ENCODE measurements at places on chromosomes 1 and 21.

- DNase-seq = no peak
These were observed 124.4 kb downstream of the BEND5 start for GRCh38 chr1:48652334-48652733.

GRCh38 chr1:219666242-219666641, 53.3 kb upstream of the ZC3H11B start:
- DNase-seq = no peak

GRCh38 chr1:116558140-116558549, 12.7 kb downstream of the CD58 start:
- no peak for DNase-seq

GRCh38 chr1:202146279-202146678, 1.7 kb upstream of the ARL8A start:
- DNase-seq = no peak

DNA sequence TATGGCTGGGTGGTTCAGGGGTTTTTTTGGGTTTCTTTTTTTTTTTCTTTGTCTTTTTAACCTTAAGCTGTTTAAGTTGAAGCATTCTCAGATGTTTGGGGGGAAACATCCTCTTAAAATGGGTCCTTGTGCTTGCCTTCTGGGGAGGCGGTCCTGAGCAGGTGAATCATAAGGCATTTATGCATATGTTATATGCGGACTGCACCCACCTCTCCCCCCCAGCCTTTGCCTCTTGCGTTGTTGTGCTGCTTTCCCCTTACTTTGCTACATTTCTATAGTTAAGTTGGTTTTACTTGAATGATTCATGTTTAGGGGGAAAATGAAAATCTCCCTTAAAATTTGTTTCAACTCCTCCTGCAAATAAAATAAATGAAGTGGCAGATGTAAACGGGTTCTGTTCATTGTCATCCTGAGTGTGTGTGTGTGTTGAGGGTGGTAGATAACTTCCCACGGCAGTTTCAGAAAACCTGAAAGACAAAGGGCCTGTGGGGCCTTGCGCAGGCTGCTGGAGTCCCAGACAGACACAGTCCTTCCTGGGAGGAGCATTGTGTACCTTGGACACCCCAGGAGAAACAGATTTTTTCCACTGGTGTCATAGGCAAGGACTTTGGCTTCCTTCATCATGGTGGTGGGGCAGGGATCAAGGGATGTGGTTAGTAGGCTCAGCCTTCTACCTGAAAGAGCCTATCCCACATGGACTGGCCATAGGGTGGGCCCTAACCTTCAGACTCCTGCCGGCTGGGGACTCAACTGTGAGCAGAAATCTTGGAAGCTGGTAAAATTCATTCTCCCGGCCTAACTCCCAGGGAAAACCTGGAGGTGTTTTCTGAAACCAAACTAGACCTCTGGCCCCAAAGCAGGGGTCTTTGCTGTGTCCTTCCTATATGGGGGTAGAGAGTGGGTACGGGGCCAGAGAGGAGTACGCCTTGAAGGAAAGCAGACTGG, 926 bp upstream of the SH3D21 start:
- no peak for DNase-seq

GRCh38 chr1:200082329-200082728, 54.8 kb downstream of the NR5A2 start:
- no peak for DNase-seq

DNA sequence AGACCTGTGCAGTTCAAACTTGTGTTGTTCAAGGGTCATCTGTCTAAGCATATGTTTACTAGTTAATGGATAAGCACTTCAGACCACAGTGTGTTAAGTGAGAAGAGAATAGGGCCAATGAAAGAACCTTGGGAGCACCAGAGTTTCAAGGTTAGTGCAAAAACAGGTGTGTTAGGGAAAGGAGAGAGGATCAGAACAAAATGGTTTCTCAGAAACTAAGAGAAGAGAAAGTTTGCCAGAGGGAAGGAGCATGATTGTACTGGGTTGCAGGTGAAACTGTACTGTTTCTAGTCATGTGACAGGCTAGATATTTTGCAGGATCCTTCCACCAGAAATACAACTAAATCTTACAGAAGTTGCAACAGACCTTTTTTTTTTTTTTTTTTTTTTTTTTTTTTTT, 23.3 kb downstream of the RPRD2 start:
- DNase-seq = no peak

- no peak for DNase-seq
These were observed 52.3 kb upstream of the TBX15 start for GRCh38 chr1:119040489-119040888.

DNA sequence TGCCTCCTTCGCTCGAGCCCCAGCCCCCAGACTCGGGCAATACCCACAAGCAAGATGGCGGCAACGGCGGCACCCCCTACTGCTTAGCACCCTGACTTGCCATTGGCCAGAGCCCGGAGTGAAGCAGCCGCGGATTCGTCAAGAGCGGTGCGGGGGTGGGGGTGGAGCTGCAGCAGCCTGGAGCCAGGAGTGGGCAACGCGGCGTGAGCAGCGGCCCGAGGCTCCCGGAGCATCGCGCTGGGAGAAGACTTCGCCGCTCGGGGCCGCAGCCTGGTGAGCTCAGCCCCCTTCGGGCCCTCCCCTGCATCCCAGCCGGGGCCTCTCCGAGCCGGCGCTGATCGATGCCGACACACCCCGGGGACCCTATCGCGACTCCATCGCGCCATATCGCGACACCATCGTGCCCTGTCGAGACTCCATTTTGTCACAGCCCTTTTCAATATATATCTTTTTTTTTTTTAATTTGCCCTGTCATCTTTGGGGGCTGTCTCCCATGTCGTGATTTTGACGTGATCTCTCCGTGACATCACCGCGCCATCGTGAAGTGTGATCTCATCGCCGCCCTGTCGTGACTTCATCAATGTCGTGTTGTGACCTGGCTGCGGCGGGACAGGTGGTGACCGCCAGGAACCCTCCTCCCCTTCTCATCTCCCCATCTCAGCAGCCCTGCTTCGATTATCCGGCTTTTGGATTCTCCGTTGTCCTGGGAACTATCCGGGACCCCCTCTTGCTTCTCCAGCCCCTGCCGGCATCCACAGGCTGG, at the start of gene NCDN:
TSS of gene NCDN (plus strand) at position 189 of the 763 bp plus-strand sequence. CDS start at position 581, 392 bp downstream.
- DNase-seq = peak; percentile 90

DNA sequence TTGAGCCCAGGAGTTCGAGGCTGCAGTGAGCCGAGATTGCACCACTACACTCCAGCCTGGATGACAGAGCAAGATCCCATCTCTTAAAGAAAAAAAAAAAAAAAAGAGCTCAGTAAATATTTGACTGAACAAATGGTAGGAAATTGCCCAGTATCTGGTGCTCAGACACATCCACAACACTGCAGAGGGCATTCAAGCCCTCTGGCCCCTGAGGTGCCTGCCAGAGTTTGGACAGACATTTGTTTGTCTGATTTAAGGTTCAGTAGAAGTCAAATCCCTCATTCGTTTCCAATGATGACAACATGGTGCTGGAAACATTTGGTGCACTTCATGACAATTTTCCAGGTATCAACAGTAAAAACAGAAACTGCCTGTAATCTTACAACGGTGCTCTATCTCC, 86.6 kb downstream of the HLCS start:
- DNase-seq = no peak

DNA sequence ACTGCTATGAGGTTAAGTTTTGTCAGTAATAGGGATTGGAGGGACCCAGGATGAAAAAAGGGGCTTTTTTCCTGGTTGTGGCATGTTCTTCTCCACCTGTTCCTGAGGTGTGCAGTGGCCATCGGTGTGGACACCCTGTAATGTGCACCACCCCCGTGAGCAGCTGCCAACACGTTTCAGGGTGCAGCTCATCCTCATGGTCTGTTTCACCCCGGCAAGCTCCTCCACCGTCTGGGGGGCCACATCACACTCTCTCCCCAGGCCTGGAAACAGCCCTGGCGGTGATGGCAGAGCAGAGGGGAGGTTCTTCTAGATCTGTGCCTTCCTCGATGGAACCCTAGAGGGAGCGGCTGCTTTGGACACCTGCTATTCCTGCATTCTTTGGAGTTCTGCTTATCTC, 435.4 kb downstream of the MATN1 start:
- DNase-seq = no peak

GRCh38 chr1:148379697-148380096, 103.4 kb downstream of the PPIAL4G start:
- no peak for DNase-seq

DNA sequence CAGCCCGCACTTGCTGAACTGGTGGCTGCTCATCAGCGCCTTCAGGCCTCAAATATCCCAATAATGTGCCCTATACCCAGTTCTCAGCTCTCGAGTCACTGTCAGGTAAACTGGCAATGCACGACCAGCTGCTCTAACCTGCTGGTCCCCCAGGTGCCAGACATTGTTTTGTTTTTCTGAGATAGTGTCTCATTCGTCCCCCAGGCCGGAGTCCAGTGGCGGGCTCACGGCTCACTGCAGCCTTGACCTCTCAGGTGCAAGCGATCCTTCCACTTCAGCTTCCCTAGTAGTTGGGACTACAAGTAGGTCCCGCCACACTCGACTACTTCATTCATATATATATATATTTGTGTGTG, 1.0 kb upstream of the NADK start:
- DNase-seq = no peak

DNA sequence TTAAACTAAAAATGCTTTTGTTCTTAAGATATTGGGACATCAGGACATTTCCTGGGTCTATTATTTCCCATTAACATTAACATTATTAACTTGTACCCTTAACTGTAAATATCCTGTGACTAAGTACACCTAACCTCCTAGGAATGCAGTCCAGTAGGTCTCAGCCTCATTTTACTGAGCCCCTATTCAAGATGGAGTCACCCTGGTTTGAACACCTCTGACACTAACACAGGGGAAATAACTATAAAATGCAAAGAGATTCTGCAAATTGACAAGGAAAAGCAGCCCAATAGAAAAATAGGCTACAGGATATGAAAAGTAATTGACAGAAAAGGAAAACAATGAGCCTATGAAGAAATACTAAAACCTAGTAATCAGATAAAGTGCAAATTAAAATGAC, 11.6 kb upstream of the NCMAP start:
- DNase-seq = no peak

DNA sequence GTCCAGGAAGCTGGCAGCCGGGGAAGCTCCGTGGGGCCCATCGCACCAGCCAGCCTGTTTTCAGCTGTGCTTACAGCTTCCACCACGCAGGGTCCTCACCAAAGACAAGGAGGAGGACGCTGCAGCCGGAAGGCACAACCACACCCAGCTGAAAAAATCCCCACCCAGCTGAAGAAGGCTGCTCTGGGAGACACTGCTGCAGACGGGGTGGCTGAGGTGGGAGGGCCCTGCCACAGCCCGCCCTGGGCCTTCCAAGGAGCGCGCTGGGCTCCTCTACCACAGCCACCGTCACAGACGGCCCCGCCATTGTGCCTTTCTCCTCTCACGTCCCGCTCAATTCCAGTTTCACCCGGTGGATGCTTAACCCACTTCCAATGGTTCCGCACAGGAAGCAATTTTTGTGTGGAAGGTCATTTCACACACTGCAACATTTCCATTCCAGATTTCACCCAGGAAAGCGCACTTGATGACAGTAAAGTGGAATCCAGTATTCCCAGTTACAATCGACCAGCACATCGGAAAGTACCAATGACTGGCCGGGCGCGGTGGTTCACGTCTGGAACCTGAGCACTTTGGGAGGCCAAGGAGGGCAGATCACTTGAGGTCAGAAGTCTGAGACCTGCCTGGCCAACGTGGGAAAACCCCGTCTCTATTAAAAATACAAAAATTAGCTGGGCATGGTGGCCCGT, 47.9 kb downstream of the NPHP4 start:
- no peak for DNase-seq

DNA sequence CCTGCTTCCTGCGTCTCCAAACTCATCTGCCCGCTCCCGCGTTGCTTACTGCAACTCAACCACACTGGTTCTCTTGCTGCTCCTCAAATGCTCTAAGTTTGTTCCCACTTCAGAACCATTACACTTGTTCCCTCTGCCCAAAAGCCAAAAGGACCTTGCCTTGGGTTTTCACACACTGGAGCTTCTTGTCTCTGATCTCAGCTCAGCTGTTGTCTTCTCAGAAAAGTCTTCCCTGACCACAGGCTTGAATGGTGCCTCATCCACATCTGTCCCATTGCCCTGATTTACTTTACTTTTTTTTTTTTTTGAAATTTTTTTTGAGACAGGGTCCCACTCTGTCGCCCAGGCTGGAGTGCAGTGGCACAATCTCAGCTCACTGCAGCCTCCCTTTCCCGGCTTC, 44.3 kb upstream of the SYT14 start:
- DNase-seq = no peak

GRCh38 chr1:162889989-162890388, 29.0 kb upstream of the CCDC190 start:
- no peak for DNase-seq

GRCh38 chr1:117367046-117368025, at the start of gene MAN1A2:
Gene MAN1A2 (plus strand): TSS chr1:117367449. CDS start chr1:117368184, 735 bp downstream.
- no peak for DNase-seq

GRCh38 chr1:155499263-155499662, 63.3 kb downstream of the ASH1L start:
- DNase-seq = no peak

All from SW 1271 (cell line).